Ureter (tissue), 1 donor: ENCODE measurements at places on chromosomes 16 and 17. TPM values are rescaled to one million over a fixed set of nuclear protein-coding genes. Genes with fewer than 3 reads are reported as not detected.

ATXN1L gene
- total RNA-seq, result 28.5 TPM

CRYM gene
- 11.5 TPM for total RNA-seq

GP2 gene
- 0.49 TPM for total RNA-seq

RNF112 gene
- 20.7 TPM for total RNA-seq

SYT17 gene
- total RNA-seq, result 24.4 TPM

PIK3R6 gene
- total RNA-seq, result 1.7 TPM

ELMO3 gene
- 23.5 TPM for total RNA-seq

NPIPB6 gene
- 7.2 TPM for total RNA-seq

PRMT7 gene
- total RNA-seq, result 64.7 TPM

TP53TG3C gene
- not detected for total RNA-seq

CACNA1H gene
- total RNA-seq, result 24.4 TPM

EFNB3 gene
- 2.3 TPM for total RNA-seq

FBXW10 gene
- total RNA-seq, result 1.1 TPM

ATP6V0C gene
- 170 TPM for total RNA-seq

CNTD1 gene
- total RNA-seq, result 0.75 TPM

ABCA10 gene
- 9.8 TPM for total RNA-seq

CDH3 gene
- 17.4 TPM for total RNA-seq

SDR42E2 gene
- total RNA-seq, result 0.18 TPM

TBC1D3G gene
- total RNA-seq, result not detected
